Spleen (tissue), 13 donors: ENCODE measurements at places on chromosomes 13 and 19. TPM values are rescaled to one million over a fixed set of nuclear protein-coding genes. Genes with fewer than 3 reads are reported as not detected.
A peak's percentile ranks its signal among the peaks of the same experiment; 100 is the strongest.

DNA sequence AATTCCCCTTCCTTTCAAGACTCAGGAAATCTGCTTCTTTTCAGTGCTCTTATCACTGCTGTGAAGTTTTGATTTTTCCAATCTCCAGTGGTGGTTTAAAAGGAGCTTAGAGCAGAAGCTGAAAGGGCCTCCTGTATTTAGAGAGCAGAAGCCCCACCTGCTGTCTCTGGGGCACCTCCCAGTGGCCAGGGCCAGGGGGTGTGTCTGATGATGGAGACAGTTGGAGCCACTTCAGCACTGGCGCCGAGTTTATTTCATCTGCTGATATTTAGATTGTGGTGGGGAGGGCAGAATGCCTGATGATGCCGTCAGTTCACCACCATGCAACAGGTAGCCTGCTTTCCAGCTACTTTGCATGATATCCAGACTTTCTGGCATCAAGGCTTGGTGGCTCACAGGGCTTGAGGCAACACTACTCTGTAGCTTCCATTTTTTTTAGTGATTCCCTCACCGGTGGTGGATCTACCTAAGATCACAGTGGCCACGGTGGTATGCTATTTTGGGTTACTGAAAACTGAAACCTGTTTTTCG is 371.9 kb downstream of the KCNRG start:
- peak; percentile 77 for DNase-seq
- no peaks in the 10 kb centered on the region for H3K27me3 ChIP-seq
- no peaks in the 10 kb centered on the region for H3K36me3 ChIP-seq
- H3K27ac ChIP-seq: no peak overlapping the region

GRCh38 chr13:51980908-51981307 is 30.3 kb downstream of the ATP7B start:
- H3K36me3 ChIP-seq: no peaks in the 10 kb centered on the region
- H3K27ac ChIP-seq: no peak overlapping the region
- no peak overlapping the region for H3K4me3 ChIP-seq
- H3K27me3 ChIP-seq: no peaks in the 10 kb centered on the region

The ZNF787 gene
- 53.3 TPM for total RNA-seq

DNA sequence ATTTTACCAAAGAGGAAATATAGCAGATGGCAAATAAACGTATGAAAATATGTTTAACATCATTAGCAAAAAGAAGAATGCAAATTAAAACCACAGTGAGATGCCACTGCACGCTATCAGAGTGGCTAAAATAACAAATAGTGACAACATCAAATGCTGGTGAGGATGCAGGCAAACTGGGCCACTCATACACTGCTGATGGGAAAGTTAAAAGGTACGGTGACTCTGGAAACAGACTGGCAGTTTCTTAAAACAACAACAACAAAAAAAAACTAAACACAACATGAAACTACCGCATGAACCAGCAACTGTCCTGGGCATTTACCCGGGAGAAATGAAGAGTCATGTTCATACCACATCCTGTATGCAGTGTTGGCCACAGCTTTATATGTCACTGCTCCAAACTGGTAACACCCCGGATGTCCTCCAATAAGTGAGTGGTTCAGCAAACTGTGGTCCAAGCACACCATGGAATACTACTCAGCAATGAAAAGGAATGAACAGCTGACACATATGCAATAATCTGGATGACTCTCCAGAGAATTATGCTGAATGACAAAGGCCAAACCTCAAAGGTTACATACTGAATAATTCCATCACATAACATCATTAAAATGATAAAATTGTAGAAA is 22.3 kb downstream of the EPS15L1 start:
- H3K4me1 ChIP-seq: peaks cover 66% of the 10 kb centered on the region
- H3K36me3 ChIP-seq: no peaks in the 10 kb centered on the region
- DNase-seq: no peak
- H3K27me3 ChIP-seq: no peaks in the 10 kb centered on the region
- H3K27ac ChIP-seq: peak overlapping the region; percentile 89

DNA sequence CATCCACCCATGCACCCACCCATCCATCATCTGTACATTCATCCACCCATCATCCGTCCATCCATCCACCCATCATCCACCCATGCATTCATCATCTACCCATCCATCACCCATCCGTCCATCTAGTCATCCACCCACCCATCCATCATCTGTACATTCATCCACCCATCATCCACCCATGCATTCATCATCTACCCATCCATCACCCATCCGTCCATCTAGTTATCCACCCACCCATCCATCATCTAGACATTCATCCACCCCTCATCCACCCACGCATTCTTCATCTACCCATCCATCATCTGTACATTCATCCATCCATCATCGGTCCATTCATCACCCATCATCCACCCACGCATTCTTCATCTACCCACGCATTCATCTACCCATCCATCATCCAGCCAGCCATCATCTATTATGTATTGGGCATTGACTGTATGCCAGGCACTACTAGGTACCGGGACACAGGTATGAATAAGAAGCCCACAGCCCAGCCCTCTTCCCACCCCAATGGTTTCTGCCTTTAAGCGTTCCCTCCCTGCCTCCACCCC is 16.7 kb upstream of the GALP start:
- peaks cover 22% of the 10 kb centered on the region for H3K36me3 ChIP-seq
- no peaks in the 10 kb centered on the region for H3K27me3 ChIP-seq
- DNase-seq: no peak
- no peak overlapping the region for H3K27ac ChIP-seq

- peak within 1 kb of the TSS; percentile 47 for H3K4me3 ChIP-seq
- H3K27ac ChIP-seq: no peak within 1 kb of the TSS
- peaks cover 20% of the 10 kb centered on the region for H3K36me3 ChIP-seq
- peak; percentile 98 for DNase-seq
- H3K27me3 ChIP-seq: no peaks in the 10 kb centered on the region
- peaks cover 23% of the 10 kb centered on the region for H3K4me1 ChIP-seq
These were observed at the start of gene PEAK3 for GRCh38 chr19:2282062-2282861. PEAK3 (minus strand) TSS chr19:2282175; CDS start chr19:2280931, 1,244 bp downstream.

The GPC5 gene
- total RNA-seq: not detected

DNA sequence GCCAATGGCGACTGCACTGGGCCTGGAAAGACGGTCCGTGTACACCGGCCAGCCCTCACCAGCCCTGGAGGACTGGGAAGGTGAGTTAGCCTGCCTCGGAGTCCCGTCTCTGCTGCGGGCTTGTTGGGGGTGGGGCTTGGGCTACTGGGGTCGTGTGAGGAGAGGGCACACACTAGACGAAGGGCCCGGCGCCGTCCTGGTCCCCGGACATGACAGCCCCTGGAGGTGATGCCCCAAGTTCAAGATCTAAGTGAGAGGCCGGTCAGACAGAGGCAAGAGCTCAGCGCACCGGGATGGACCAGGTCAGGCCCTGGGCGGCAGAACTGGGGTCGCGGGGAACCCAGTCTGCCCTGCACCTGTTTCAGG is 1.6 kb downstream of the CILP2 start:
- peaks cover 75% of the 10 kb centered on the region for H3K27me3 ChIP-seq
- H3K4me1 ChIP-seq: peaks cover 49% of the 10 kb centered on the region
- H3K27ac ChIP-seq: no peak overlapping the region
- DNase-seq: no peak
- H3K4me3 ChIP-seq: no peak overlapping the region
- no peaks in the 10 kb centered on the region for H3K36me3 ChIP-seq

- H3K4me1 ChIP-seq: no peaks in the 10 kb centered on the region
- H3K27ac ChIP-seq: no peak overlapping the region
These were observed 16.0 kb upstream of the GNA15 start for GRCh38 chr19:3119693-3120380.

- H3K36me3 ChIP-seq: peaks cover 7% of the 10 kb centered on the region
- H3K4me3 ChIP-seq: peak overlapping the region; percentile 76
- no peak for DNase-seq
- H3K27ac ChIP-seq: peak overlapping the region; percentile 99
- H3K4me1 ChIP-seq: peaks cover 77% of the 10 kb centered on the region
- H3K27me3 ChIP-seq: no peaks in the 10 kb centered on the region
These were observed 29.7 kb downstream of the GPX4 start for GRCh38 chr19:1133471-1133929.

The TMEM145 gene
- 0.77 TPM for total RNA-seq

GRCh38 chr13:98208606-98209005 is 31.5 kb upstream of the RNF113B start:
- H3K27me3 ChIP-seq: no peaks in the 10 kb centered on the region
- no peaks in the 10 kb centered on the region for H3K4me1 ChIP-seq
- DNase-seq: no peak
- H3K36me3 ChIP-seq: no peaks in the 10 kb centered on the region
- no peak overlapping the region for H3K27ac ChIP-seq

DNA sequence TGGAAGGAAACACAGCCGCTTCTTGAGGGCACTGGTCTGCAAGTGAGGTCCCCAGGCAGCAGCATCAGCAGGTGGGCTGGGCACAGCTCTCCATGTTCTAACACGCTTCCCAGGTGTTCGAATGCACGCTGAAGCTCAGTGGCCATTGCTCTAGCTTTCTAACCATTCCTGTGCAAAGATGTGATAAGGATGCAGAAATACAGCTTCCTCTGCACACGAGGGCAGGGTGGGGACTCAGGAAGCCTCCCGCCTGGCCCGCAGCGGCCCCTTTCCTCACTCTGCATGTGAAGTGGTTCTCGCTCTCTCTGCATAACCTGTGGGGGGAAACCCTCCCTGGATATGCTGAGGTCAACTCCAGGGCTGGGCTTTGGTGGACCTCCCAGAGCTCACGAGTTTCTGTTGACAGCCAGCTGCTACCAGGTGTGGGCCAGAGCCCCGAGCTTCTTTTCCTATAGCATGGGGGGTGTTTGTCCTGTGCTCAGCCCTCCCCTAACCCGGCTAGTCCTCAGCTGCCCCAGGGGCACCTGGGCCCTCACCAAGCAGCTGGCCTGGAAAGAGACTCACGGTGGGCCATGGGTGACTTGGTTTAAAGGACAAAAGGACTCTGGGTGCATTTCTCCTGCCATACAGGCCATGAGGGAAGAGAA is 168.2 kb downstream of the TEX29 start:
- no peak overlapping the region for H3K27ac ChIP-seq
- no peaks in the 10 kb centered on the region for H3K36me3 ChIP-seq
- DNase-seq: no peak

The TJP3 gene
- 3.9 TPM for total RNA-seq

DNA sequence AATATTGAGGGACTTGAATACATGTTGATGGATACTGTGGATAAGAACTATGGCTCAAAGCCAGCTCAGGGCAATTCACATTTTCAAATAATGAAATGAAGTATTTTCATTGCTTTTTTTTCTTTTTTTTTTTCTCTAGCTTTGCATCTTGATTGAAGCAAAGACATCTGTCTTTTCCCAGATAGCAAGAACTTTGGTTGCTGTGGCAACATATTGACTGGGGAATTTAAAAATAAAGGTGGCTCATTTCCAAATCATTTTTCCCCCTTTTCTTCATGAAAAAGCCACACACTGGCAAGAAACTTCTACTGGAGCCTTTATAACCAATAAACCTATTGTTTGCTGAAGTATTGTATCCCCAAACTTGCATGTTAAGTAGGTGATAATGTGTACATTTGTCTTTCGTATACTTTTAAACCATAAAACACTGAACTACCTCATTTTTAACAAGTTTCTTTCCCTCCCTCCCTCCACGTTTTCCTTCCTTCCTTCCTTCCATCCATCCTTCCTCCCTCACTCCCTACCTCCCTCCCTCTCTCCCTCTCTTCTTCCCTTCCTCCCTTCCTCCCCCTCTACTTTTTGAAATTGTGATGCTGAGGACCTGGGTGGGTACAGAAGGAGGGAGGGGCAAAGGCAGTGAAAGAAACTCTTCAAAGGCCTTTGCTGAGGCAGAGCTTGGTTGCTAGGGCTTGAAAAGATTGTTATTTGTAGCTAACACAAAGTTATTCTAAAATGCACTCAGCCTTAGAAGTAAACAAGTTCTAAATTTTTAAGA is 343.5 kb upstream of the SPRY2 start:
- H3K27ac ChIP-seq: no peak overlapping the region
- no peaks in the 10 kb centered on the region for H3K36me3 ChIP-seq
- no peak for DNase-seq
- H3K4me1 ChIP-seq: no peaks in the 10 kb centered on the region
- H3K27me3 ChIP-seq: no peaks in the 10 kb centered on the region
- H3K4me3 ChIP-seq: no peak overlapping the region

DNA sequence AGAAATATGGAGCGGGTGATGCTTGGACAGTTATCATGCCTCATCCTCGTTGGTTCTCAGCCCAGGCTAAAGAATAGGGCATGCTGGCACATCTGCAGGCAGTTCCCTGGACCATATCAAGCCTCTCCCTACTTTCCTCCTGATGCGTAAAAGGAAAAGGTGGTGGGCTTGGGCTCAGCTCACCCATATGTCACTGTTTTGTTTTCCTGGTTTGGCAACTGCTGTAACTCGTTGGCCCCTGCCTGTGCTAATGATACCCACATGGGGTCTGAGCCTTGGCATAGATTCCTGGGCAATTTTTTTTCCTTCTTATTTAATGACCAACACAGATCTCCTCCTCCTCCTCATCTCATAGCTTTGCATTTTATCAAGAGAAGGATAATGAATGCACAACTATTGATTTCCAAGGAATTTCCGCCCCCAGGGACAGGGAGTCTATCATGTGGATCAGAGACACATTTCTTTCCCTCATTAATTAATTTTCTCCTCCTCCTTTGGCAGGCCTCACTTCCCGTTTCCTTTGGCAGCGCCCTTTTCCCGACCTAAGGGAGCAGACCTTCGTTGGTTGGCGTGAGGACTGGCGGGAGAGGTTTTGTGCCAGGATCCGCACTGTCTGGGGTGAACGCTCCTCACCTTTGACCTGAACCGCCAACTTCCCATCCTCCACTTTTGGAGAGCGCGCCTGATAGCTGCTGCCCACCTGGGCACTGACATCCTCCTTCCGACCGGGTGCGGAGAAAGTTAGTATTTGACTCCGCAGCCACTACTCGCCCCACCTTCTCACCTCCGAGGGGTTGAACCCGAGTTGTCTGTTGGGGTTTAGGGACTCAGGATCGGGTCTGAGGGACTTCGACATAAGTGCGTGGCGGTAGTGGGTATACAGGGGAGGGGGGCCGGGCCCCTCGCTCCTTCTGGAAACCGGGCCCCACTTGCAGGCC is 3.4 kb upstream of the POU4F1 start:
- peaks cover 73% of the 10 kb centered on the region for H3K27me3 ChIP-seq
- H3K27ac ChIP-seq: no peak overlapping the region
- H3K4me1 ChIP-seq: peaks cover 32% of the 10 kb centered on the region
- DNase-seq: no peak

DNA sequence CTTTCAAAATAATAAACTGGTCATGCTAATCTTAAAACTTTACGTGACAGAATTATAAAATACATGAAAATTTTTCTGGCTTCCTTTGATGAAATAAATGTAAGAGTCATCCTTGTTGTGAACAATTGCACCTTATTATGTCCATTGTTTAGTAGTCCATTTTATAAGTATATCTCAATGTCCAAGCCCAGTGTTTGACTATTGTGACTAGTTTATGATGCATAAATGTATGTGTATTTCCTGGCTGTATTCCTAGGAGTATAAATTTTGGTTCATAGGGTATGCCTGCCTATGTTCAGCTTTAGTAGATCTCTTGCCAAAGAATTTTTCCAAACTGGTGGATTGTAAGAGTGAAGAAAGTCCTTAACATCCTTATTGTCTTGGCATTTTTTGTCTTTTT is 2895.5 kb upstream of the PCDH20 start:
- no peaks in the 10 kb centered on the region for H3K4me1 ChIP-seq
- H3K27ac ChIP-seq: no peak overlapping the region
- no peaks in the 10 kb centered on the region for H3K36me3 ChIP-seq
- H3K27me3 ChIP-seq: no peaks in the 10 kb centered on the region
- no peak for DNase-seq

GRCh38 chr19:2428321-2428690 is 920 bp upstream of the TIMM13 start:
- H3K27me3 ChIP-seq: no peaks in the 10 kb centered on the region
- peaks cover 32% of the 10 kb centered on the region for H3K4me1 ChIP-seq
- peak; percentile 85 for DNase-seq
- peak overlapping the region; percentile 99 for H3K4me3 ChIP-seq
- no peaks in the 10 kb centered on the region for H3K36me3 ChIP-seq

GRCh38 chr13:71727042-71727441 is 140.0 kb downstream of the DACH1 start:
- H3K36me3 ChIP-seq: no peaks in the 10 kb centered on the region
- no peak for DNase-seq
- H3K4me1 ChIP-seq: no peaks in the 10 kb centered on the region
- H3K27me3 ChIP-seq: no peaks in the 10 kb centered on the region
